CD4-positive, alpha-beta memory T cell (primary cell): ENCODE measurements at places on chromosomes 5 and 9. TPM values are rescaled to one million over a fixed set of nuclear protein-coding genes. Genes with fewer than 3 reads are reported as not detected.

DNA sequence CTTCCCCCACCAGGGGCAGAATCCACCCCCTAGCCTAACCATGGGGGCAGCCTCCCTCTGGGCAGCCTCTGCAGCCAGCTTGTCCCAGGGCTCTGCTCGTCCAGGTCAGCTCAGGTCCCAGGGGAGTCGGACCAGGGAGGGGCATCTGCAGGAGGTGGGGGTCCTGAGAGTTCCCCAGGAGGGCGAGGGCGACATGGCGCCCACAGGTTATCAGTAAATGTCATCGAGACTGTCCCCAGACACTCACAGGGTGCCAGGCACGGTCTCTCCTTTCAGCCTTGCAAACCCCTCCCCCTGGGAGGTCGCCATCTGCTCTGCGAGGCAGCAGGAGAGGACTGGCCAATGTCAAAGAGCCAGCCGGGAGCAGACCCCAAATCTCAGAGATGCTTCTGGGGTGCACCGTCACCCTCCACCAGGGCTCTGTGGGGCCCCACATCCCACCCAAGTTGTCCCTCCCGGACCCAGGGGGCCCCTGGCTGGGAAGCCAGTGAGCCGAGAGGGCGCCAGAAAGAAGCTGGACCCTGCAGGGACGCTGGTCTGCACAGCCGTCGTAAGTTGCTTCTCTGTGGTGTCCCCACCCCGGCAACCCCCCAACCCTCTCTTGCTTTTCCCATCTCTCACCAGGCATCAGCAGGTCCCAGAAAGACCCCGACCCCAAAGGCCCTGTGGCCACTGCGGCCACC is 69.3 kb downstream of the NTNG2 start:
- H3K4me3 ChIP-seq, result no peak overlapping the region
- no peak for DNase-seq
- H3K36me3 ChIP-seq, result no peaks in the 10 kb centered on the region
- H3K4me1 ChIP-seq, result peaks cover under 1% of the 10 kb centered on the region
- H3K27me3 ChIP-seq, result no peaks in the 10 kb centered on the region

DNM1 gene
- 1.4 TPM for total RNA-seq

DNA sequence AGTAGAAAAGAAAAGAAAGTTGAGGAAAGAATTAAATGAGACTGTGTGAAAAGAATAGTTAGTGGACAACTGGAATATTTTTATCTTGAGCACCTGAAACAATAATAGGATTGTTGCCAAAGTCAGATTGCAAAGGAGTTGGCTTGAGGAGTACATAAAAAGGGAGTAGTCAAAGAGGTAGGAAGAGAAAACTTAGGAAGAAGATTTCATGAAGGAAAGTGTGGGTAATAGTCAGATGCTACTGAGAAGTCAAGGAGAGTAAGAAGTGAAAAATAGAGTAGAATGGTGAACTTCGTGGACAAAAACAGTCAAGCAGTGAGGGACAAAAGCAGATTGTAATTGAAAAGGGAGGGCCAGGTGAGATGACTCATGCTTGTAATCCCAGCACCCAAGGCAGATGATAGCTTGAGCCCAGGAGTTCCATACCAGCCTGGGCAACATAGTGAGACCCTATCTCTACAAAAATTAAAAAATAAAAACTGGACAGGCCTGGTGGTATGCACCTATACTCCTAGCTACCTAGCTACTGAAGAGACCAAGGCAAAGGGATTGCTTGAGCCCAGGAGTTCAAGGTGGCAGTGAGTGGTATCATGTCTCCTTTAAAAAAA is 178.9 kb downstream of the NIPBL start:
- no peaks in the 10 kb centered on the region for H3K27me3 ChIP-seq
- no peaks in the 10 kb centered on the region for H3K4me1 ChIP-seq
- no peak for DNase-seq
- H3K36me3 ChIP-seq, result peaks cover 47% of the 10 kb centered on the region
- H3K4me3 ChIP-seq, result no peak overlapping the region

- no peaks in the 10 kb centered on the region for H3K4me1 ChIP-seq
- H3K27me3 ChIP-seq, result no peaks in the 10 kb centered on the region
- H3K4me3 ChIP-seq, result no peak overlapping the region
- no peak overlapping the region for H3K27ac ChIP-seq
- peaks cover 83% of the 10 kb centered on the region for H3K36me3 ChIP-seq
These were observed 71.8 kb downstream of the PRRT1B start for GRCh38 chr9:131616983-131617604.

GRCh38 chr5:149667084-149667828 is 62.9 kb upstream of the PPARGC1B start:
- no peaks in the 10 kb centered on the region for H3K27me3 ChIP-seq
- DNase-seq, result no peak

GRCh38 chr5:119031011-119031886 is 39.6 kb upstream of the DMXL1 start:
- H3K27ac ChIP-seq, result no peak overlapping the region
- H3K27me3 ChIP-seq, result no peaks in the 10 kb centered on the region
- H3K4me1 ChIP-seq, result peaks cover 15% of the 10 kb centered on the region
- no peaks in the 10 kb centered on the region for H3K36me3 ChIP-seq
- no peak overlapping the region for H3K4me3 ChIP-seq
- no peak for DNase-seq

- H3K27me3 ChIP-seq, result no peaks in the 10 kb centered on the region
- no peak overlapping the region for H3K27ac ChIP-seq
- no peaks in the 10 kb centered on the region for H3K36me3 ChIP-seq
These were observed 129.4 kb upstream of the ICE1 start for GRCh38 chr5:5293029-5293428.

DNA sequence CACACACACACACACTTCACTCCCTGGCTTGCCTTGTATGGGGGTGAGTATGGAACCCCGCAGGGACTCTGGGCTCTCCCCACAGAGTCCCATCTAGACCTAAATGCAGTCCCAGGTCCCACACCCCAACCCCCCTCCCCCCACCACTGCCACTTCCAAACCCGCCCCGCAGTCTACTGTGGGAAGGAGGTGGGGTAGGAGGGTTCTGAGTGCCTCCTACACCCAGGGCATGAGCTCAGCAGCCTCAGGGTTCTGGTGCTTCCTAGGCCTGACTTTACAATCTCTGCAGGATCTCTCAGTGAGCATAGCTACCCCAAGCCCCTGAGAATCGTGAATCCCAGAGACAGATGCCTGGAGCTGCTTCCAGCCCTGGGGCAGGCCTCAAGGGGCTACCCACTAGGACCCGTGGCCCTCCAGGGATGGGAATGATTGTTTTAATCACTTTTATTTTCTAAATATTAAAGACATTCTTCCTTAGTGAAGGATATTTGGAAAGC is 1.5 kb upstream of the NACC2 start:
- no peak for DNase-seq
- H3K36me3 ChIP-seq, result no peaks in the 10 kb centered on the region
- H3K4me3 ChIP-seq, result no peak overlapping the region
- peaks cover 34% of the 10 kb centered on the region for H3K4me1 ChIP-seq
- H3K27ac ChIP-seq, result no peak overlapping the region

- H3K36me3 ChIP-seq, result peaks cover 80% of the 10 kb centered on the region
- H3K27me3 ChIP-seq, result no peaks in the 10 kb centered on the region
- peaks cover 75% of the 10 kb centered on the region for H3K4me1 ChIP-seq
- peak overlapping the region; percentile 33 for H3K27ac ChIP-seq
These were observed 13.1 kb downstream of the IL7R start for GRCh38 chr5:35869685-35870277.

GRM6 gene
- total RNA-seq, result not detected

GRCh38 chr5:157049605-157050004 is 9.3 kb downstream of the HAVCR1 start:
- no peak for DNase-seq
- H3K4me1 ChIP-seq, result peaks cover 17% of the 10 kb centered on the region
- H3K27ac ChIP-seq, result no peak overlapping the region
- H3K27me3 ChIP-seq, result no peaks in the 10 kb centered on the region

DNA sequence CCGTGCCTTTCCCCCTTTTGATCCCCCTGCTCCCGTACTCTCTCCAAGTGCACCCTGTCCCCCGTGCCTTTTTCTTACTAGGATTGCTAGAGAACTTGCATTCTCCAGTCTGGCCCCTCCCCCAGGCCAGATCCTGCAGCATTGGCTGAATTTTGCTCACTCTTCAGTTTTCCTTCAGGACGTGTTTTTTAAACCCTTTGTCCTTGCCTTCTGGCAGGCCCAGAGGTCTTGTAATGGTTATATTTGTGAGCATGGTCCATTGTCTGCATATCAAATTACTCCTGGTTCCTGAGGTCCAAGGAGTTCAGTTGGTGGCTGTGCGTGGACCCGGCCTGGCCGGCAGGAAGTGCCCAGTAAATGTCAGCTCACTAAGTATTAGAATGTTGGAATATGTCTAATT is 606 bp downstream of the TBC1D13 start:
- no peaks in the 10 kb centered on the region for H3K27me3 ChIP-seq
- peak overlapping the region; percentile 76 for H3K4me3 ChIP-seq
- peaks cover 22% of the 10 kb centered on the region for H3K36me3 ChIP-seq
- H3K27ac ChIP-seq, result peak overlapping the region; percentile 72
- no peak for DNase-seq
- peaks cover 19% of the 10 kb centered on the region for H3K4me1 ChIP-seq
